Activated CD8-positive, alpha-beta memory T cell treated with anti-CD3 and anti-CD28 coated beads, Interleukin-2, amount 50 U/mL, for 4 hours (primary cell): ENCODE measurements at places on chromosomes 2 and 18.

DNA sequence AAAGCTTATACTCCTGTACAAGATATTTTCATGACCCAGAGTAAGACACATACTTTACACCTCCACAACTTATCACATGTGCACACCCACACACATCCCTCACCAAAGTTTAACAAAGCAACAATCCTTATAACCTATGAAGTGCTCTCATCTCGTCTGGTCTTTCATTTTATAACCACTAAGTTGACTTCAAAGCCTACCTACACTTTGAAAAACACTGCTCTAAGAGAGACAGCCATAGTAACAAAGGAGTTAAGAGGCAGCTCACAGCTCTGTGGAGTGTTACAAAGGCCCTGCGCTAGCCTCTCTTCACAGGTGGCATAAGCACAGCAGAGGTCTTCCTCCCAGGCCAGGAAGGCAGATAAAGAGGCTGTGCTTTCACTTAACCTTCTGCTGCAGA lies 69.7 kb upstream of the TMEM200C start:
- no peak for DNase-seq

DNA sequence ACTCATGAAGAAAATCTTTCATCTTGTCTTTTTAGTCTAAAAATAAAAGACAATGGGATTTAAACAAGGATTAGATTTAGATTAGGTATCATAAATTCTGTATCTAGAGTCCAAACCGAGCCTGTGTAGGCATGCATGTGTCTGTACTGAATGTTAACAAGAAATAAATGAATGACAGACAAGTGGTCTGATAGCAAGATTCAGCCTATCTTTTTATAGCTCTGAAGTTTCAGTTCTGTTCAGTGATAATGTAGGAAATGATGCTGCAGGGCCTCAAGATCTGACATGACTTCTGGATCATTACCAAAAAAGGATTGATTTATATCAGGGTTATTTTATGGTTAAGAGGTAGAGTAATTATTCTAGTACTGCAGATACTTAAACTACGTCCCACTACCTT lies 137.0 kb upstream of the ATP5MC3 start:
- DNase-seq, result no peak

GRCh38 chr2:188695953-188696352 lies 278.2 kb upstream of the COL3A1 start:
- DNase-seq, result no peak

DNA sequence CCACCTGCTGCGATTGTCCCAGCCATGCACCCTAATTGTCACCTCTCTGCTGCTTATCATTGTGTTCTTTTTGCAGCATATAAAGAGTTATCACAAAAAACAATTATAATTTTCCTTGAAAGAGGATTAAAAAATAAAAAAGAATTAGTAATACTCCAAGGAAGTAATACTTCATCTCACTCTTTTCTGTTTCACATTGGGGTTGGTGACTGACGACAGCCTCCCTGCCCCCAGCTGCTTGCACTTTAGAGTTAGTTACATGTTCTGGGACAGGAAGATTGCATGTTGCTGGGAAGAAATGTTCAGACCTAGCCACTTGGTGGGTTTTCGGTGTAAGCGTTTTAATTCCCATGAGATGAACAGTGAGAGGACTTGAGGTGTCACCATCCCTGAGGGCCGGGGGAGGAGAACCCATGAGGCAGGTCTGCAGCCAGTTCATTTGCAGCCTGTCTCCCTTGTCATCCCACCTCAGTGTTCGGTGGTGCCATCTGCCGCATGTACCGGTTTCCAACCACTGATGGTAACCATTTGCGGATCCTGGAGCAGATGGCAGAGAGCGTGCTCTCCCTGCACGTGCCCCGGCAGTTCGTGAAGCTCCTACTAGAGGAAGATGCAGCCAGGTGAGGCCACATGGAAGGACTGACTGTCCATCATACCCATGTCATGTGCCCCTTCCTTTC lies 69.1 kb downstream of the COA5 start:
- DNase-seq, result no peak

- no peak for DNase-seq
Measured at GRCh38 chr18:48320639-48320945, 88.6 kb downstream of the ZBTB7C start.

GRCh38 chr2:3793249-3793648 lies 89.9 kb downstream of the DCDC2C start:
- no peak for DNase-seq

DNA sequence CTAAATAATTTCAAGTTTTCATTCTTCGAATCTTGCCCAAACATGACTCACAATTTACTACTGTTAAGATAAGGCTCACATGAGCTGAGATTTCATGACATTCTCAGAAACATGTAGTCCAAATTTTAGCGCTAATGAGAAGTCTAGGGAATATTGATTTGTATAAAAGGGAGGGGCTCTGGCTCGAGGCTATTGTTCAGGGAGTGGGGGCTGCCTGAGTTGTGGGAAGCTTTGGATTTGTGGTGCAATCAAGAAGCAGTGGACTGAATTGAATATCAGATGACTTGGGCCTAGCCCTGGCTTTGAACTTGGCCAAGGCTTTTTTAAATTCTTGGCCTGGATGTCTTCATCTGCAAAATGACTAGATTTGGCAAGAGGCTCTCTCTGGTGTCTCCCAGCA lies 674.9 kb upstream of the FANCL start:
- DNase-seq, result no peak

DNA sequence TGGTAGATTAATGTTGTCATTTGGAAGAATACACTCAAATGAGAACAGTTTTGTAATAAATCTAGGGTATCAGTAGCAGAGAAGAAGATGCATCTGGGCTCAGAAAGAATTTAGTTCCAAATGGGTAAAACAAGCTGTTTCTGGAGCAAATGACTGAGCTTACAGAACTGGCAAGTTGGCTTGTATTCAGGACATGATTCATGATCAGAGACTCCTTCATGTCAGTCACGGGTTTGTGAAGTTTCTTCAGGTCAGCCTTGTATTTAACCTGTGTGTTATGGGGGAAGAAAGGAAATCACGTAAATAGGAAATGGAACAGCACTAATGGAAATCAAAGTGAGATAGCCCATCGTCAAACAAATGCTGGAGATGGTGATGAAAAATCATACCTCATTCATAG lies 109.1 kb downstream of the RIF1 start:
- DNase-seq, result no peak

- no peak for DNase-seq
Measured at GRCh38 chr2:101854877-101855276, 136.9 kb upstream of the IL1R2 start.

GRCh38 chr2:134149904-134150303 lies 104.0 kb upstream of the MGAT5 start:
- no peak for DNase-seq

DNA sequence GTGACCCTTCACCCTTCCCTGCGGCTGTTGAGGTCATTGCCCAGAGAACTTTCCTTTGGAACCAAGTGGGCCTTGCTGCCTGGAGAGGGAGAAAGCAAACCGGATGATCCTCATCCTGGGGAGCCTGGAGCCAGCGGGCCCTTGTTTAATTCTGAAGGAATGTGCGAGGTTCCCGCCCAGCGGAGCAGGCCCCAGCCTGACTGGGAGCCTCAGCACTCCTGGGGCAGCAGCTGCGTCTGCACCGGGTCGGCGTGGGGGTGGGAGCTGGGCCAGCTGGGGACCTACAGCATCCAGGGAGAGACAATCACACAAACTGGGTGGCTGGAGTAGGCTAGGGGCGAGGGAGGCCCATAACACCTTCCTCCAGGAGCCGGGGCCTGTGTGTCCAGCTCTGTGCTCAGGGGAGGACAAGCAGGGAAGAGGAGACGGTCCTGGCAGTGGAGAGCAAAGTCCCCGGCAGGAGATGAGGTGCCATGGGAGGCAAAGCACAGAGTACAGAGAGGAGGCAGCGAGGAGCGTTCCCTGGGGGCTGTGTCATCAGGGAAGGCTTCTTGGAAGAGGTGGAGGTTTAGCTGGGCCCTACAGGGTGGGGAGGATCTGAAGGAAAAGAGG lies 61.9 kb upstream of the HAAO start:
- DNase-seq, result no peak

GRCh38 chr18:42184685-42185477 lies 229.8 kb downstream of the PIK3C3 start:
- no peak for DNase-seq

- DNase-seq, result no peak
Measured at GRCh38 chr2:132825601-132826000, 155.6 kb upstream of the LYPD1 start.

DNA sequence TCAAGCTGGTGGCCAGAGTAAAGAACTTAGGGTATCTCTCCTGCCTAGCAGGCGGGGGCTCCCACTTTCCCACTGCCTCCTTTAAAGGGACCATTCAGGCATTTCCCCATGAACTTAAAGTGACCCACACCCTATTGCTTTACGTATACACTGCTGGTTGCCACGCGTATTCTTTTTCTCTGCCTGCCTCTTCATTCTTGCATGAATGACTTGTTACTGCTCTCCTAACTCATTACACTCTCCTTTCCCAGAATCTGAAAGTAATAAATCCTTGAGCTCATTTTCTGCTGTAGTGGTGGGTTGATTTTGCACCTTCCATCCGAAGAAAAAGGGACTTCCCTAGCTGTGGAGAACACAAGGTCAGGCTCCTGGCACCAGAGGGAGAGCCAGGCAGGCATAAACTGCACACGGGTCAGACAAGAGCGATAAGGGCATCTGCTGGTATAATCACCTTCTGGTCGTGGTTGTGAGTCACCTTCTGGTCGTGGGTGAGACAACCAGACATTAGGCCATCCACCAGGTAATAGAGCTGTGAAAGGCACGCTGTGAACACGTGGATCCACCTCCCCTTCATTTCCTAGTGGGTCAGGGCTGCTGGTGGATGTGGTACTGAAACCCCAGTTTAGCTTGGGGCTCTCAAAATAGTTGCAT lies 950.3 kb downstream of the SOCS6 start:
- DNase-seq, result no peak

- no peak for DNase-seq
Measured at GRCh38 chr2:238855891-238856580, 8.2 kb downstream of the TWIST2 start.

DNA sequence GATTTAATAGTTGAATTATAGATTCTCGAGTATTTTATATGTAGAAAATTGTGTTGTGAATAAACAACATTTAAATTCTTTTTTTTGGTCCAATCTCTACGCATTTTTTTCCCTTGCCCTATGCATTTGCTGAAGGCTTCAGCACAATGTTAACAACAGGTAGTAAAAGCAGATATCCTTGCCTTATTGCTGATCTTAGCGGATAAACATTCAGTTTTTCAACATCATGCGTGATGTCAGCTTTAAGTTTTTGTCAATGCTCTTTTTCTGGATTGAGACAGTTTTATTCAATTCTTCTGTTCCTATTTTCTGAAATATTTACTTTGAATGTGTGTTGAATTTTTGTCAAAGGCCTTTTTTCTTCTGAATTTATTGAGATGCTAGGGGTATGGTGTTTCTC lies 11.6 kb upstream of the OR6B3 start:
- no peak for DNase-seq

GRCh38 chr2:121454549-121455090 lies 76.1 kb upstream of the RNU4ATAC start:
- no peak for DNase-seq

- no peak for DNase-seq
Measured at GRCh38 chr18:74567822-74568221, 29.8 kb upstream of the ZNF407 start.

DNA sequence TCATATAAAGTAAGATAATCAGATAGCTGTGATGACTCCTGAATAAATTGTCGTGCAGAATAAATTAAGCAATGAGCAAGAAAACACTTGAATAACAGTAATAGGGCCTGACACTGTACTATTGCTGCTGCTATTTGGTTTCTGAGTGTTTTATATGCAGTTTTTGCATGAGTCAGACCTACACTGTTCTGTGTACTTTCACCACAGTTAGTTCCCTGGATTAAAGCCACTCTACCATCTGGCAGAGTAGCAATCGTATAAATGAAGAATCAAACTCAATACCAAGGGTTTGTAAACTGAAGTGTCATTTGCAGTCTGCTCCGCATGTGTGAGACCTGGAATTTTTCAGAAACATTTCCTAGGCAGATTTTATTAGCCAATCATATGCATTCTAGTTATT lies 398.6 kb upstream of the CDH7 start:
- no peak for DNase-seq

DNA sequence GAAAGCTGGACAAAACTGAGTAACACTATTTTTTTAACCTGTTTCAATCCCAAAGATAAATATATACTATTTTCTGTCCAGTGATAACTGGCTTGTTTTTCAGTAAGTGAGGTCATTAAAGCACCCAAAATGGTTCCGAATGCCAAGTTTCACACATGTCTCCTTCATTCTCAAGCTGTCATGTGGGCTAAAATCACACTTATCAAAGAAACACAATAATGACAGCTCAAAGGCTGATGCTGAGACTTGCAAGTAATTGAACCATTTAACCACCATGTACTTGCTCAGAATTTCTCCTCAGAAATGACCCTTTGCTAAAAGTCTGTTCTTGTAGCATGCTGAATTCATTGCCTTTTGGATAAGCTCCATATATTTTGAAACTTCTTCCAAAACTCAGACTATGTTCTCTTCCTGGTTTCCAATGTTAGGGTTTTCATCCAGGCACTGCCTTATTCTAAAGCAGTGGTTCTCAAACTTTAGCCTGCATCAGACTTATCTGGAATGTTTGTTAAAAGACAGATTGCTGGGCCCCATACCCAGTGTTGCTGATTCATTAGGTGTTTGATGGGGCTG lies 149.8 kb downstream of the VWC2L start:
- DNase-seq, result no peak

GRCh38 chr18:66557091-66557490 lies 46.8 kb downstream of the CDH19 start:
- DNase-seq, result no peak

GRCh38 chr2:102841107-102841840 lies 79.4 kb downstream of the TMEM182 start:
- DNase-seq, result no peak

- DNase-seq, result no peak
Measured at GRCh38 chr2:212408524-212408923, 130.1 kb downstream of the ERBB4 start.

- no peak for DNase-seq
Measured at GRCh38 chr2:8658064-8658862, 23.6 kb upstream of the ID2 start.

GRCh38 chr2:68698567-68699377 lies 35.8 kb upstream of the ARHGAP25 start:
- DNase-seq, result no peak

- no peak for DNase-seq
Measured at GRCh38 chr2:151967829-151968722, 130.8 kb downstream of the CACNB4 start.

GRCh38 chr2:235983016-235983415 lies 185.2 kb downstream of the GBX2 start:
- no peak for DNase-seq

- no peak for DNase-seq
Measured at GRCh38 chr2:171394164-171394740, 39.5 kb downstream of the METTL8 start.

DNA sequence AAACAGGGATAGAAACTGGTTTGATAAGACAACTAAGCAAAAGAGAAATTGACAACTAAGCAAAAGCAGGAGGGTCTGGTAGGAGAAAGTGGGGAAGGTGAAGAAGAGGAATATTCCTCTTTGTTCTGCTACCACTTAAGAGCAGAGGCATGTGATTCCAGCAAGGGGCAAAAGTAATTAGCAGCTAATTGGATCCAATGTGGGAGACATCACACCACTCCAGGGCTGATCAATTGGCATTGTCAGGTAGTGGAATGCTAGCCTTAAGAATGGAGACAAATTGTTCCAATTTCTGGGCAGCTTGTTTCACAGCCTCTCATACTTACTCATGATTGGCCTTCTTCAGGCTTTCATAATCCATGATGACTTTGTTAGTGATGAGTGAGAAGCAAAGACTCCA lies 547.1 kb upstream of the GCFC2 start:
- DNase-seq, result no peak

- DNase-seq, result no peak
Measured at GRCh38 chr2:81050580-81051095, 746.1 kb upstream of the LRRTM1 start.
